CD14-positive monocyte (primary cell): ENCODE measurements at places on chromosomes 2 and 18.

DNA sequence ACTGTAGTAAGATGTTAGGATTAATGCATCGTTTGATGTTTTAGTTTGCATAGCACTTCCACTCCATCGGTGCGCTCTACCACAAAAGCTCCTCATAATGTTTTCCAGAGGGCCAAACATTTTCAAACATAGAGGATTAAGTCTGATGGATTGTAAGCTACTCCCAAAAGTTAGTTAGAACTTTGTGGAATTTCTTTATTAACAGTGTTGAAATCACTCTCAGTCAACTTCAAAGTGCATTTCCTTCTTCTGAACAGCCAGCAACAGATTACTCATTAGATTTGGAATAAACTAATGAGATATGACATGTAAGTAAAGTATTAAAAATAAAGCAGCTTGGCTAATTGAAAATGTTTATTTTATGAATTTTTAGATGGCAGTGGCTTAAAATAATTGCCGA is 30.1 kb upstream of the CTAGE1 start:
- no peak for DNase-seq

- DNase-seq: no peak
These were observed 33.7 kb downstream of the SOX11 start for GRCh38 chr2:5725794-5726463.

DNA sequence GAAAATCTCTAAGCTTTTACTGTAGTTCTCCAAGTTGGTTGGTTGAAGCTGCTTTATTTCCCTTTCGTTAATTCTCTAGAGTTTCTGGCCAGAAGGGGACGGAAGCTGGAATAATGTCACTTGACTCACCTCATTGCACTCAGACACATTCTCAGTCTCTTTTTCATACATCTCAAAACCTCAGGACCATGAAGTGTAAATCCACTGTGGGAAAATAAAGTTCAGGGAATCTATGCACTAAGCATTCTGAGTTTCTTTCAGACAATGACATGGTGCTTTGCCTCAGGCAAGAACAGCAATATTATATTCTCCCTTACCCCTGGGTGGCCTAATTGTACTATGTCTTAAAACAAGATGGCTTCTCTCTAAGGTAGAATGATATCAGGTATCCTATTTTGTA is 167.8 kb downstream of the PRPF40A start:
- no peak for DNase-seq

GRCh38 chr18:2908946-2909335 is 62.1 kb downstream of the EMILIN2 start:
- DNase-seq: no peak

DNA sequence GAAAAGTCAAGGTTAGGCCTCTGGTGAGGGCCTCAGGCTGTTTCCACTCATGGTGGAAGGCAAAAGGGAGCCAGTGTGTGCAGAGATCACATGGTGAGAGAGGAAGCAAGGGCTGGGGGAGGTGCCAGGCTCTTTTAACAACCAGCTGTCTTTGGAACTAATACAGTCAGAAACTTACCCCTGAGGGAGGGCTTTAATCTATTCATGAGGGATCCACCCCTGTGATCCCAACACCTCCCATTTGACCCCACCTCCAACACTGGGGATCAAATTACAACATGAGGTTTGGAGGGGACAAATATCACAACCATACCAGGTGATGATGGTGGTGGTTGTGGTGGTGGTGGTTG is 10.9 kb downstream of the POLI start:
- no peak for DNase-seq

DNA sequence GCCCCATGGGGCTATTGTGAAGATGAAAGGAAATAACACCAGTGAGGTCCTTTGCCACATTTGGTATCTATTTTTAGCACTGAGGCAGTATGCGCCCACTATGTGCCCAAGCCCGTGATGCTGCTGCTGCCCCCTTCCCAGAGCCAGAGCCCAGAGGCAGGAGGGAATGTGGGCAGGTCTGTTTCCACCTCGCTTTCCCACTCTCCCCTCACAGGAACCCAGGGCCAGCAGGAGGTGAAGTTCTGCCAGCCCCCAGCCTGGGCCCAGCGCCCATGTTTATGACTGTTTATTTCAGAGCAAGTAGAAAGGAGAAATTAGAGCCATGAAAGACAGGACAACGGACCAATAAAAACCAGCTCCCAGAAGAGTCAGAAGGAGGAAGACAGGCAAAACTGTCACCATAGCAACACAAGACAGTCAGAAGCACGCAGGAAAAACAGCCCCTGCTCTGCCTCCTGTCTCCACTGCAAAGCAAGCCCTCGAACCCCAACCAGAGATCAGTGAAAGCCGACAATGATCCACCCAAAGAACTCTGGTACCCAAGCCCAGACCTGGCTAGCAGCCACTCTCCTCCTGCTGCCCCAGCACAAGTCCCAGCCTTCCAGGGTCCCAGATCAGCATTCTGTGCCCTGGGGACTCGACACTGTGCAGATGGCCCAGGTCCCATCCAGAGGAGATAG is 1.4 kb downstream of the CYRIA start:
- DNase-seq: peak; percentile 87

GRCh38 chr18:57915865-57916582 is 112.9 kb upstream of the ATP8B1 start:
- DNase-seq: no peak

DNA sequence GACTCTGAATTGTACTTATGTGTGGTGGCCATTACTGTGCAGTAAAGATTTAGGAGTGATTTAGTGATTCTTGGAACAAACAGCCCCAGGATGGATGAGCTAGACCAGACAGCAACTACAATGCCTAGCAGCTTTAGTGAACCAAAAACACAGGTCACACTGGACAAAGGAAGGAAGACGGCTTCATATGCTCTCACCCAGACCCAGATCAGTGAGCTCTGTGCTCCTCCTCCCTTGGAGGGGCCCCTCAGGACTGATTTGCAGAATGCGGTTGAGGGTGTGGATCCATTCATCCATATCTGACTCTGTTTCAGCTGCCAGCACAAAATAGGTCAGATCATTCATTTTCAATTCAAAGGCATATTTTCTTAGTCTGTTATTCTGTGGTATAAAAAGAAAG is 159.7 kb upstream of the CCDC195 start:
- DNase-seq: no peak

DNA sequence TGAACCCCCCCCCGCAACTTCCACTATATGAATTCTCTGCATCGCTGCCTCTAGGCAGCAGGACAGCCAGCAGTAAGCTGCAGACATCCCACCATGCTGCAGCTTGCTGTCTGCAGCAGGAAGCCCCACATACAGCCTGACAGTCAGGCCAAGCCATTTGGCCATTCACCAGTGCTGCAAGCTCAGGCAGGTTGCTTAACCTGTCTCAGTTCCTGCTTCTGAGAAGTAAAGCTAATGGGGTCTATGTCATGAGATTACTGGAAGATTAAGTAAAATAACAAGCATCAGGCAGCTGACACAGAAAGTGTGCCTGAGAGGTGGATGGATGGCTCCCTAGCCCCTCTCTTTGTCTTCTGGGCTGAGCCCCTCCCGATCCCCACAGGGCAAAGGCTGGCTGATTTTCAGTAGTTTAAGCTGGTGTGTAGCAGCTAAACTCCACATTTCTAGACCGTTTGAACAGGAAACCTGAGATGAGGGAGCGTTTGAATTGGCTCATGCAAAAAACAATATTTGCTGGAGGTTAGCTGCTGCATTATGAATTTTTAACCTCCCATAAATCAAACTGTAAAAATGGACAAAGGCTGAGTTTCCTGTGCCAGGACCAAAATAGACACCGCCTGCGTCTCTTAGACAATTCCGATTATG is 193.8 kb upstream of the ARL4C start:
- DNase-seq: no peak

GRCh38 chr18:32271672-32272208 is 81.9 kb downstream of the MEP1B start:
- no peak for DNase-seq

DNA sequence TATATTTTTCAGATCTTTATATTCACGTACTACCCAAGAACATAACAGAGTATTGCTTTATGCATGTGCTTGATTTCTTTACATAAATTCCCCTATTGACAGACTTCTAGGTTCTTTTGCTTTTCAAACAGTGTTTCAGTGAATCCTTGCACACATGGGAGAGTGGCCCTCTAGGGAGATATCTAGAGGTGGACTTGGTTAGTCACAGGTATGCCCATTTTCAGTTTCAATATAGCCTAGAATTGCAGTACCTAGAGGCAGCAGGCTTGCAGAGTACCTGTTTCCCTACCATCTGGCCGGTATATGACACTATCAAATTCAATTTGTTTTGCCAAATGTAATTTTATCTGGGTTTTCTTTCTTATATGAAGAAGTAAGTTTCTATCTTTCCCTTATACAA is 36.8 kb downstream of the EML6 start:
- DNase-seq: no peak

DNA sequence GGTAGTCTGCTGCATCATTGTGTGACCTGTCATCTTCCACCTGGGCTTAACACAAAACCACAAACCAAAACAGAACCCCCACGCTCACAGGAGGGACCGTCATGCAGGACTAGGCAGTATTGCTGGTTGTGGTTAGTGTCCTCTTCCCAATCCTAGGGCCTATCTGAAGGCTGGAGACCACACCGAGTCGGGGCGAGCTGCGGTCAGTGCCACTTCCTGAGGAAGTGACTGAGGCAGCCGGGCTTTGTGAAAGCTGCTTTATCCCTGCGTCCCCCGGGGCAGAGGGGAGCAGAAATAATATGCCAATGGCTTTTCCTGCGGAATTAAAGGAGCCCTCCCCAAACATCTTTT is 22.9 kb downstream of the ZNF532 start:
- peak; percentile 83 for DNase-seq

GRCh38 chr2:239321596-239322415 is 79.0 kb downstream of the HDAC4 start:
- peak; percentile 17 for DNase-seq

GRCh38 chr2:150486539-150487484 is 655 bp downstream of the RND3 start:
- DNase-seq: no peak

GRCh38 chr18:79866889-79867574 is 69.3 kb downstream of the KCNG2 start:
- DNase-seq: no peak

DNA sequence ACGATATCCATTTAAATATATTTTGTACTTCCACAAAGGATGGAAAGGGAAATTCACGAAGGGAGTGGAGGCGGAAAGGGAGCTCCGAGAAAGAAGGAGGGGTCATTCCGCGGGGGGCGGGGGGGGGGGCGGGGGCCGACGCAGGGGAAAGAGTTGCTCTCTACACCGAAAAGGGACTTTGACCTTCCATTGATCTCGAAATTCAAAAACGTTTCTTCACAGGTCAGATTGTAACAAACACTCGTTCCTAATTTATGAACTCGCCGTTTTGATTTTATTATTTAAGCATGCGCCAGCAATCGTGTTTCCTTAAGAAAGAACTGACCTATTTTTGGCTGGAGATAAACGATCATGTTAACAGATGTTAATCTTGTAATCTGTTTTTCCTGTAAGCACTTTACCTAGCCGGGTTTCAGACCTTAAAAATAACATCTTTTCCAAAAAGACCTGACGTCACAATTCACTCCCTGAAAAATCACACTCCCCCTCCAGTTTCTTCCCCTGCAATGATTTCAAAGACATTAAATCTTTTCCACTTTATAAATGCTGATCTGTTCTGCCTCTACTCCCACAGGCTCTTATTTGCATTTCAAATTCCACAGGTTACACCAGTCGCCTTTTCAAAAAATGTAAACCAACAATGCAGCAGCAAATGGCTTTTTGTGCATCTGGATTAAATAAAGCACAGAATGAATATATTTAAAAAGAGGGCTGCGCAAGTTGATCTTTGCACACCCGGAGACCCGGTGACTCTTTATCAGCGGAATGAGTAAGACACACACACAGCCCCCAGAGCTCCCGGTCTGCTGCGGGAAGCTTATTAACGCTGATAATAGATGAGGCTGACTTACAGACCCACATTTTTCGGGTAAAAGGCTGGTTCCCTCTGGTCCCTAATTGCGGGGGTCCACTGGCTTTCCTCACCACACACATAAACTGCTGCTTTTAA is 1.6 kb downstream of the ZNF516 start:
- DNase-seq: no peak

DNA sequence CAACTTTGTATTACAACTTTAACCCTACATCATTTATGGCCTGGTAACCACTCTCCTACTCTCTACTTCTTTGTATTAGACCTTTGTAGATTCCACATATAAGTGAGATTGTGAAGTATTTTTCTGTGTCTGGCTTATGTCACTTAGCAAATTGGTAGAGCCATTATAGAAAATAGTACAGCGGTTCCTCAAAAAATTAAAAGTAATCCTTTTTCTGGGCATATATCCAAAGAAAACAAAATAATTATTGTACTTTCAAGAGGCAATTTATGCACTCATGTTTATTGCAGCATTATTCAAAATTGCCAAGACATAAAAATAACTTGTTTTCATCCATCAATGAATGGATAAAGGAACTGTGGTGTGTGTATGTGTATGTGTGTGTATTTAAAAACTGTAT is 537.5 kb upstream of the FSIP2 start:
- DNase-seq: no peak

- no peak for DNase-seq
These were observed 416.6 kb upstream of the NXPH2 start for GRCh38 chr2:139196754-139197153.

- no peak for DNase-seq
These were observed 147.3 kb downstream of the RDH14 start for GRCh38 chr2:18412980-18413675.

- DNase-seq: no peak
These were observed 86.7 kb upstream of the CTAGE1 start for GRCh38 chr18:22504251-22505030.
